HFF-Myc (cell line): ENCODE measurements at places on chromosomes 2 and 18.

- DNase-seq, result no peak
These were observed 231.5 kb downstream of the LPIN1 start for GRCh38 chr2:11977766-11978524.

DNA sequence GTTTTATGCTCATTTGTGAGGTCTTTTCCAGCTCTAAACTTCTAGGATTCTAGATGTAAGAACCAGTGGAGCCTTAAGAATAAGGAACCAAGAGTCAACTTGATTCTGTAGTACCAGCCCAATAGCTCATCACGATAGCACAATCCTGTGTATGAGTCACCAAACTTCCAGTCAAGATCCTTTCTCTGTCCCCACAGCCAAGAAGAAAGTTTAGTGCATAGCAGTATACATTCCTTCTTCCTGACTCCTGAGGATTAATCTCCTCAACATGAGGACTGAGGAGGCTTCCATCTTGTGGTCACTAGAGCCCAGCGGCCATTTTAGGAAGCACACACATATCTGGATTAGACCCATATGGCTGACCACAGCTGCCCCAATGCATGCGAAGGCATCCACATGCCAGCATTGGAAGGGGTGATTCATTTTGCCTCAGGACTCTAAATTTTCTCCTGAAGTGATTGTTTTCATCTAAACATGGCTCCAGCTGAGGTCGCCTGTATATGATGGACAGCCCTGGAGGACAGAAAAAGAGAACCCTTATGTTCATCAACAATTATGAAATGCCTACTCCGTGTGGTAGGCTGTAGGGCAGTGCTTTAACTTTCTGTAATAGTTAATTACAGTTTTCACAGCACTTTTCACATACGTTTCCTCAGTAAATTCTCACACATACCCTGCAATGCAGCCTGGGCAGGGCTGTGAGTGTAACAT lies 53.5 kb downstream of the RASGRP3 start:
- DNase-seq, result peak; percentile 87

GRCh38 chr2:32844253-32844652 lies 102.5 kb upstream of the LTBP1 start:
- DNase-seq, result no peak

DNA sequence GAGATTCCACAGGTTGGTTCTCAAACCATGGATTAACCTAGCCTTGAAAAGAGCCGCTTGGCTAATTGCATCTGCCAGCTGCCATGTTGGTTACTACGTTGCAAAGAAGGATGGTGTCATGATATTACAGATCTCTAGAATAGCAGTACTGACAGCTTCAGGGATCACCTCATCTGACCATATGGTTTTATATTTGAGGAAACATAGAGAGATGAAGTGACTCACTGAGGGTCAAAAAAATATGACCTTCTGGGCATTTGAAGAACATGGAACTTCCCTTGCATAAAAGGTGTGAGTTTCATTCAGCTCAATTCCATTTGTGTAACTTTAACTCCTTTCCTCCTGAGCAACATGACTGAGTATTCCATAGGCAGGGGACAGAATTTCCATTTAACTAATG lies 242.3 kb downstream of the SETBP1 start:
- DNase-seq, result no peak

DNA sequence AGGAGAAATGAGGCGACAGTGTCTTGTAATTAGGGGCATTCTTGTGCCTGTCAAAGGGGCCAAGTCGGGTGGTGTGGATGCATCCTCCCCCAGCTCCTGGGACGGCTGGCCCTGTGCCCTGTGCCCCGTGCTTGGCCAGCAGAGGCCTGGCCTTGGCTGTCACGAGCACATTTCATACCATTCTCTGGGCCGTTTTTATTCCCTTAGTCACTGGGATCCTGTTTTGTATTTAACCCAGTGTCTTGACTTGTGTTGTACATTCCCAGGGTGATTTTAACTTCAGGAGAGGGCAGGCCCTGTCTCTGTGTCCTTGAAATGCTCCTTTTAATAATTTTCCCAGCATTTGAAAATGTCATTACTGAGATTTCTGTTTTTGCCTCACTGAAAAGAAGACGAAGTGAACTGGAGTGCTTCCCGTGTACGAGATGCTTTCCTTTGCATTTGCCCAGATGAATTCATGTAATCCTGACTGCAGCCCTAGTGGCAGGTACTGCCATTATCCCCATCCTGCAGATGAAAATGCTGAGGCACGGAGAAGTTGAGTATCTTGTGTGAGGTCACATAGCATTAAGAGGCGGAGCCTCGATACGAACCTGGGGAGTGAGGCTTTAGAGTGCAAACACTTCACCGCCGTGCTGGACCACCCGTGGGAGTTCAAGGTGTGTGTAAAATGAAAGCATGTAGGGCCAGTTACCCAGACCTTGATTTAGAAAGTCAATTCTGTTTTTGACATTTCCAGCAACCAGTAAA lies 57.0 kb downstream of the SH3RF3 start:
- DNase-seq, result no peak

GRCh38 chr2:213221957-213222356 lies 62.3 kb upstream of the SPAG16 start:
- DNase-seq, result no peak

- DNase-seq, result peak; percentile 65
These were observed 118.7 kb downstream of the KCTD1 start for GRCh38 chr18:26429535-26430226.

DNA sequence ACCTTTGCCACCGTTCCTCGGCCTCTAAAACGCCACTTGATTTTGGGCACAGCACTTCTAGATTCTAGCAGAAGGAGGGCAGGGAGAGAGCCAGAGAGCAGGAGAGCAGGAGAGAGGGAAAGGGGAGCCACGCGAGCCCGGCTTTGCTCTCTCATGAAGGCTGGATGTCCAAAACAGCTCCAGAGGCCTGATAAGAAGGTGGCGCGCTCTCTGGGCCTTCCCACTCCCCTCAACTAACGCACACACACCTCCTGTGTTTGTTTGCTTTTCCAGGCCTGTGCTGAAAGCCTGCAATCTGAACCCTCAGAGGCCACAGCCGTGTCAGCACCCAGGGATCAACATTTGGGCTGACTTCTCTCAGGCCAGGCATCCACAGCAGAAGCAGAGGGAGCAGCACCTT lies 184.8 kb upstream of the SOX11 start:
- DNase-seq, result no peak

GRCh38 chr2:21041462-21041861 lies 2.4 kb downstream of the APOB start:
- no peak for DNase-seq

DNA sequence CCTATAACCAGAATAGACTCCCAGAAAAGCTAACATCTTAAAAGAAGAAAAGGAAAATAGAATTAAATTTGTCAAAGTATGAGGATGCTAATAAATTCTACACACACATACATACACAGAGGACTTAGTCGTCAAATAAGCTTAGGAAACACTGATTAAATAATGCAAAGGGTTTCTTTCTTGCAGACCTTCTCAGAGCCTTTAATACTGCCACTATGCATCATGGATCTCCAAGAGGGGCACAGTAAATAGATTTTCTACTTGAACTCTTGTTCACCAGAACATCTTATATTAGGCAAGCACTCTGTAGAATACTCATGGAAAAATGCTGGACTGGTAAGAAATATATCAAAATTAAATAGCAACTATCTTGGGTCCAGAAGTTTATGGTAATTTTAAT lies 69.4 kb downstream of the ANKRD44 start:
- DNase-seq, result no peak

GRCh38 chr18:25737710-25738311 lies 352.6 kb downstream of the SS18 start:
- DNase-seq, result peak; percentile 71

DNA sequence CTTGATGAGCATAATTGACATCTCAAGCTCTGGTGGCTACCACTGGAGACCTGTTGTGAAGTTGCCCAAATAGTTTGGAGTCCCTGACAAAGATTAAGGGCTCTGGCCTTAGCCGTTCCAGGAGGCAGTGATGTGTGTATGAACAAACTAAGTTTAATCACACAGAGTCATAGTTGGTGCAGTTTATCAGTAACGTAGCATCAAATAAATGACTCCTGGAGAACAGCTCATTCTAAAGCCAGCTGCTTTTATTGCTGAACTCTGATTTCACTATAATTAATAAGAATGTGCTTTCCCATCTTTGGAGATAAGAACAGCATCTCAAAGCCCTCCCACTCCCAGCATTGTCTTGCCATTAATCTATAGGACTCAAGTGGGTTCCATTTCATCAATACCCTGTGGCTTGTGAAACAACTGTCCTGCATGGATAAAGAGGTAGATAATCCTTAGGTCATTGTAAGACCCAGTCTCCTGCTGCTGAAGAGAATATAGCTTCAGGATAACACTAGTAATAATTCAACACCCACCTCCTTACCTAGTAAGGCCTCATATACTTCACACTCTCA lies 211.4 kb upstream of the THUMPD2 start:
- no peak for DNase-seq

DNA sequence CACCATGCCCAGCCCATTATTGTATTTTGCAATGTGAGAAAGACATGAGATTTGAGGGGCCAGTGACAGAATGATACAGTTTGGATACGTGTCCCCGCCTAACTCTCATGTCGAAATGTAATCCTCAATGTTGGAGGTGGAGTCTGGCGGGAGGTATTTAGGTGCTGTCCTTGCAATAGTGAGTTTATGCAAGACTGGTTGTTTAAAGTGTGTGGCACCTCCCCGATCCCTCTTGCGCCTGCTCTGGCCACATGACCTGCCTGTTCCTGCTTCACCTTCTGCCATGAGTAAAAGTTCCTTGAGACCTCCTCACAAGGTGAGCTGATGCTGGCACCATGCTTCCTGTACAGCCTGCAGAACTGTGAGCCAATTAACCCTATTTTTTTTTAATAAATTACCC lies 16.6 kb downstream of the CNDP1 start:
- no peak for DNase-seq

GRCh38 chr2:189783451-189783926 lies 650 bp downstream of the ORMDL1 start:
- no peak for DNase-seq

DNA sequence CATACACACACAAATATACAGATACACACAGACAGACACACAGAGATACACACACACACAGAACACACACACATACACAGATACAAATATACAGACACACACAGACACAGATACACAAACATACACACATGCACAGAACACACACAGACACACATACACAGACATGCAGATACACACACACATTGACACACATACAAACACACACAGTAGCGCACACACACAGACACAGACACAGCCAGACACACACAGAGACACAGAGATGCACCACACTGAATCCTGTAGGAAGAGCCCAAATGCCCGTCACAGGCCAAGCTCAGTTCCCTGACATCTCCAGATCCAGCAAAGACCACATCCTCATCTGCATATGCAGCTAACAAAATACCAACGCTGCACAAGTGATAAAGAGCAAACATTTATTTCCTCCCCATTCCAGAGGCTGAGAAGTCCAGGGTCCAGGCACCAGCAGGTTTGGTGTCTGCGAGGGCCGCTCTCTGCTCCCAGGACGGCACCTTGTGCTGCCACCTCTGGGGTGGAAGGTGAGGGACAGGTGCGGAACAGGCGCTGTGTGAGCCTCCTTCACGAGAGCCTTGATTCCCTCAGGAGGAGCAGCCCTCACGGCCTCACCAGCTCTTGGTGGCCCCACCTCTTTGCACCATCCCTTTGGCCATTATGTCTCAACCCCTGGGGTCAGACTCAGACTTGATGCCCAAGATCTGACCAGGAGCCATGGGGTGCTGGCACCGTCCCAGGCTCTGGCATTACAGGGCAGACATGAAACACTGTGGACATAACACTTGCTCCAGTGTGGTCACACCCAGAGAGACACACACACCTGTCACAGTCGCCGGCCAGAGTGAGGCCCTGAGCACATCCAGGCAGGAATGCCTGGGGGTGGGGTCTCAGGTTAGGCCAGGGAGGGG lies 108.7 kb downstream of the NDUFA10 start:
- DNase-seq, result no peak

GRCh38 chr2:161123531-161124030 lies 36.6 kb upstream of the TANK start:
- no peak for DNase-seq

- DNase-seq, result no peak
These were observed 11.3 kb downstream of the SCTR start for GRCh38 chr2:119512946-119513345.

DNA sequence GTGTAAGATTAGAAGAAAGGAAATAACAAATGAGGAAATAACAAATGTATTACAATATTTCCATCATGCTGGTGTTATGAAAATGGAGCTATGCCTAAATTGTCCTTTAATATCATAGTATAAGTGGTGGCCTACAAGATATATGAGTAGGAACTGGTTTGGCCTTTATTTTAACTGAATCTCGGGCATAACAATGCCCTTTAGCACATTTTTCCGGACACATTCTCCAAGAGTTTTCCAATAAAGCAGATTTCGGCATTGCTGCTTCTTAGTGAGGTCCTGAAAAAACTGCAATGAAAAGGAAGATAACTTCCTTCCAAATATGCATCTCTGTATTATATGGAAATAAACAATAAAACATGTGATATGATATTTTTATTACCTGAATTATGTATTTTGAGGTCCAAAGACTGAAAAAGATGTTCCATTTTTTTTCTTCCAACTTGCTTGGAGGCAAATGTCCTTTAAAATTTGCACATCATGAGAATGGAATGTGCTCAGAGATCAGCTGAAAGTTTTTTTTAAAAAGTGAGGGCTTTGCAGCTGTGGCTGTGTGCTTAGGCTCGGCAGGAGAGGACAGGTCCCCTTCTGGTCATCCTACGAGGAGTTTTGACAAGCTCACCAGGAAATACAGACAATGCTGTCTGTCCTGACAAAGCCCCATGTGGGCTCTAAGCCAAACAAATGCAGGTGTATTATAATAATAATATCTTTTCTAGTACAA lies 132.3 kb upstream of the RND3 start:
- no peak for DNase-seq

GRCh38 chr2:83725735-83726134 lies 733.3 kb downstream of the SUCLG1 start:
- DNase-seq, result no peak

- no peak for DNase-seq
These were observed 19.2 kb downstream of the ABI2 start for GRCh38 chr2:203347375-203347774.

DNA sequence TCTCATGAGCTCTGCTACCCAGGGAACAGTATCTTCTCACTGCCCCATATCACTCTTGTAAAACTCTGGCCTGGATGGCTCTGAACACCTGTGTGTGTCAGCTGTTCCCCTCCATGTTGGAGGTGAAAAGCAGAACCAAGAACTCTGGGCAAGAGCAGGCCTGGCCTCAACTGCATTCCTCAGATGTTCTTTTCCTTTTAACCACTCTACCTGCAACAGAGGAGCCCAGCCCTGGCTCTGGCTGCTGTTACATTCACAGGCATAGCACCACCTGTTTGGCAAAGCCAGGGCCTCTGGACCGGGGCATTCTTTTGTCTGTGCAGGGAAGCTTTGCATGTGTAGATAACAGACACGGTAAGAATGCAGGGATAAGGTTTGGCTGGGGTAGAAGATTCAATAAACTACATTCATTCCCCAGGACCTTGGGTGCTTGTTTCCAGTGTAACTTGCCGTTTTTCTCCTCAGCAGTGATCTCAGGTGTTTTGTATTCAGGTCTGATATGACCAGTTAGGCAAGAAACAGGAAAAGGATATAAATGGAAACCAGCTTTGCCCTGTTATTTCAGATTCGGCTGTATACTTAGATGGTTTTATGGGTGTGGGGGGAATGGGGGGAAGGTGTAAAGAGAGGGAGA lies 95.1 kb downstream of the SPTBN1 start:
- no peak for DNase-seq

GRCh38 chr2:237873421-237873831 lies 14.0 kb downstream of the RAMP1 start:
- DNase-seq, result no peak

GRCh38 chr2:220044383-220044782 lies 417.0 kb downstream of the SLC4A3 start:
- no peak for DNase-seq
